T47D (cell line): ENCODE measurements at places on chromosomes 2 and 18.

GRCh38 chr2:109247812-109248211, 118.8 kb downstream of the SH3RF3 start:
- DNase-seq: no peak

- DNase-seq: no peak
Measured at GRCh38 chr2:65660340-65660739, 227.9 kb upstream of the SPRED2 start.

DNA sequence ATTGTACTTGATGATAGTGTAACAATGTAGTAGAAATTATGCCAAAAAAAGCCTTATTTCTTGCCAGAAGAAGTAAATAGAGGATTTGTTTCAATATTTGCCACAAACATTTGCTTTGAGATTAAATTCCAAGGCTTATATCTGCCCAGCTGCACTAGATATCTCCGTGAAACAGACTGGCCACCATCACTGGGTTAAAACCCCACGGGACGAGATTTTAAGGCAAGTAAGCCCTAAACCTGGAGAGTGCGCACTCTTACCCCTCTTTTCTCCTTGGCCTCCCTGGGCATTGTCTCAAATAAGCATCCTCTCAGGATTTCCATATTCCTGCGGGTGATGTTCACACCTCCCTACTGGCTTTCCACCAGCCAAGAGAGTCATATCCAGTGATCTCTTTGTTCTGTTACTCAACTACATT, 334.4 kb downstream of the AGPS start:
- no peak for DNase-seq

DNA sequence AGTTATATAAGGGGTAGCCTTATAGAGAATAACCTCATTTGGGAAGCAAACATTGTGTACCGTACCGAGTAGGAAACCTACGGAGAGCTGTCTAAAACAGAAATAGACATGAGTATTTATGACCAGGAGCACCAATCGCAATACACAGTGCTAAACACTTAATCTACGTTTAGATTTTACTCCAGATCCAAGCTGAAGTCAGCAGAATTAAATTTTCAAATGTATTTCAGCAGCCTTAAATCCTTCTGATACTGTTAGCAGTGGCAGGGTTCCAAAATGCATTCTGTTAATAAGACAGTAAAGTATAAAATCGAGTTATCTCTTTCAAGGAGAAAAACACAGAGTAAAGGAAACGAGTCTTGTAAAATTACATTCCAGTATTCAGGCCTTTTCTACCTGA, 118.1 kb upstream of the ZNF521 start:
- no peak for DNase-seq

- no peak for DNase-seq
Measured at GRCh38 chr2:231709636-231709980, 1.3 kb downstream of the PTMA start.

DNA sequence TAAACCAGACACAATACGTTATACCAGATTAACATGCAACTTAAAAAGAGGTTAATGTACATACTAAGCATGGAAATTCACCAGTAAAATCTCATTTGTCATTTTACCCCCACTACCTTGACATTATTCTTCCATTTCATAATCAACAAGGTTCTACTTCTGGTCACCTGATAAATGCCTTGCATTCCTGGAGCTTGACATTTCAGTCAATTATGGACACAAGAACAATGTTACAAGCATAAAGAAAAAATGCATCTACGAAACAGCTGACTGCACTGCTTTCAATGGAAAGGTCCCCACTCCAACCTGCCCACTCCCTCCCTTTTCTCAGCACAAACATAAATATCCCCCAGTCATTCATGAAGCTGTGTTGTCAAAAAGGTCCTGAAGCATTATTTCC, 31.4 kb downstream of the ARL5A start:
- no peak for DNase-seq

DNA sequence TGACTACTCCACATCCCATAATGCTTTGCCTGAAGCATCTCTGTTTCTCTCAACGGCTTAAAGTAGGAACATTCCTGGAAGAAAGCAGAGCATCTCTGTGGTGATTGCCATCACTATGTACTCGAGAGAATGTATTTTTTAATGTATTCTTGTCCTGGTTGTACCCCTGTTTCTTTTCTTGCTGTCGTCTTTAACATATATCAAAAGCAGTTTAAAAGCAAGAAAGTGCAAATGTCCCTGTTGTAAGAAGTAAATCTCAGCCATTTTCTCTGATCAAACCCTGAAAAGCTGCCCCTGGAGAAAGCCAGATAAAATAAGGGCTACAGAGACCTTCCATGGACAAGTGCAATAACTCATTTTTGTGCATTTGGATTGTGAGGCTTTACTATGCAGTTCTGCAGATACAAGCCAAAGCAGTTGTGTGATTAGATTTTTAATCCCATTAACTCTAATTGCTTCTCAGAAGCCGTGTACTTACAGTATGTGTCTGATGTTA, 70.8 kb downstream of the XIRP2 start:
- no peak for DNase-seq

- no peak for DNase-seq
Measured at GRCh38 chr2:135182190-135182589, 130.1 kb downstream of the RAB3GAP1 start.

- no peak for DNase-seq
Measured at GRCh38 chr18:38751898-38752297, 1186.3 kb upstream of the CELF4 start.

- no peak for DNase-seq
Measured at GRCh38 chr18:48359626-48360025, 49.6 kb downstream of the ZBTB7C start.

- no peak for DNase-seq
Measured at GRCh38 chr2:60530660-60531281, 22.7 kb downstream of the BCL11A start.

GRCh38 chr18:27843783-27844777, 332.9 kb downstream of the CDH2 start:
- no peak for DNase-seq

GRCh38 chr2:172860336-172860707, 124.7 kb downstream of the RAPGEF4 start:
- no peak for DNase-seq
